ENCODE measurements at places on chromosomes 12 and 14.

DNA sequence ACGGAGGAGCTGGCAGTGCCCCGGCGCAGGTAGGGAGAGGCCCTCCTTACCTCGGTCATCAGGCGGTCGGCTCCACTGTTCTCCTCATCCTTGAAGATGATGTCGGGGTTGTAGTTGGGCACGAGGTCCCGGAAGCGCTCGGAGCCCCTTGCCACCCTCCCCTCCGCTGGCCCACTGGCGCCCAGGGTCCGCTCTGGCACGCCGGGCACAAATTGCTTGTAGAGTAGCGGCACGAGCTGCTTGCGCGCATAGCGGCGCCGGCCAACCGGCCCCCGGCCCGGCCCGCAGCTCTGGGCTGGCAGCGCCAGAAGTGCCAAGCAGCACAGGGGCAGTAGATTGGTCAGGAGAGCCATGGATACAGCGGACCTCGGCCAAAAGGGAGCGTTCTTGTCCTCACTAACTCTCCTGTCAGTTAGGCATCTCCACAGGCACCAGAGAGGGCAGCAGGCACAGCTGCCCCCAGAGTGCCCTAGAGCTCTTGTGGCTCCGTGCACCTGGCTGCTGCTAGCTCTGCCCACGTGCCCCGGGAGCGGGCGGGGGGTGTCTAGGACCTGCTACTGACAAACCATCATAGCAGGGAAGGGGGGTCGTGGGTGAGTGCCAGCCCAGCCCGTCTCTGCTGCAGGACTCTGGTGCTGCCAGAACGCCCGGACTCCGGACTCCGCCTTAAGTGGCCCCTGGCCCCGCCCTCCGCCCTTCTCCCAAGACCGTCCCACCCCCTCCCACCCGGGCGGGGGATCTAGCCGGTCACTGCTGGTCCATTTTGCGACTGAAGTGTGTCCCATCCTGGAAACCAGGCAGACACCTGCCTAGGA lies at the start of gene DHH:
Gene DHH, minus strand, starts transcription at position 642 of the 815 bp plus-strand sequence. Its CDS starts 289 bp downstream, at position 353.
- DNase-seq = no peak

DNA sequence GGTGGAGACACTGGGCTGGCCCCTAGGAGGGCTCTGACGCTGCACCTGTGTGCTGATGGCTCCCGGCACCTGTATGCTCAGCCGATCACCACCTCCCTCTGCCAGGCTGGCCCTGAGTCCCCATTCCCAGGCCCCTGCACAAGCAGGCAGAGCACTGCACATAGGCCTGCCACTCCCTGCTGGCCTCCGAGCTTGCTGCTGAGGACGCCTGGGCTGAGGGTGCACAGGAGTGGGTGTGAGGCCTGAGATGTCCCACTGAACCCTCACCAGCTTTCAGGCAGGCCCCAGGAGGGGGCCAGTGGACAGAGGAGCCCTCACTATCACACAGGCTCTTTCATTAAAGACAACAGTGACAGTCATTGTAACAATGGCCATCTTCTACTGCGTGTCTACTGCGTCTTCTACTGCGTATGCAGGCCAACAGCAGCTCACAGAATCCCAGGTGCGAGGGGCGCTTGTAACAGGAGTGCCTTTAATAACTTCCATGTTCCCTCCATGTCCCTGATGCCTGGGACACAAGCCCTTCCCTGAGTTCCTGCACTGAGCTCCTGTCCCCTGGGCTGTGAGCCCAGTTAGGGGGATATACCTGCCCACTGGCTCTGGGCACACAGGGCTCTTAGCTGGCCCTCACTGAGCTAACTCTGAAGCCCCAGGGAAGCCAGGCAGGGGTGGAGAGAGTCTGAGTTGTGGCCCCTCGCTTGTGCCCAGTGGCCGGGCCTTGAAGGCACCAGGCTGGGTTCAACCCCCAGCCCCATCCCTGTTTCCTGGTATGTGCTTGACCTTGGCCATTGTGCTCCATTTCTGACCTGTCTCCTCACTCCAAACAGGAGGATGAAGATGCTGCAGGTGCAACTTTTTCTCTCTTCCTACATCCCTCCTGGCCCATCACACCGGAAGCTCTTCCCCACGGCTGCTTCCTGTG lies 71.3 kb downstream of the PRIMA1 start:
- DNase-seq = no peak

DNA sequence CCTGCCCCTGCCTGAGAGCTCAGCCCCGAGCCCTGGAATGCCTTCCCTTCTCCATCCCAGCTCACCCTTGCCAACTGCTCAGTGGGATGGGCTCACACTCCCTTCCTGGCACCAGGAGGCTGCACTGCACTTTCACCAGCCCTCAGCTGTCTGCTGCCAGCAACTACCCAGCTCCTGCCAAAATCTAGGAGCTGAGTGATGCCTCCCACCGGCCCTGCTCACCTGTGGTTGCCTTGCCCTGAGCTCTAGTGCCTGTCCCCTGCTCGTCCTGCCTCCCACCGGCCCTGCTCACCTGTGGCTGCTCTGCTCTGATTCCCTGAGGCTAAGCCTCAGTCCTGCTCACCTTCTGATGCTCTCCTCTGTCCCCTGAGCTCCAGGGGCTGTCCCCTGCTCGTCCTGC lies 119.8 kb downstream of the TMEM121 start:
- no peak for DNase-seq

DNA sequence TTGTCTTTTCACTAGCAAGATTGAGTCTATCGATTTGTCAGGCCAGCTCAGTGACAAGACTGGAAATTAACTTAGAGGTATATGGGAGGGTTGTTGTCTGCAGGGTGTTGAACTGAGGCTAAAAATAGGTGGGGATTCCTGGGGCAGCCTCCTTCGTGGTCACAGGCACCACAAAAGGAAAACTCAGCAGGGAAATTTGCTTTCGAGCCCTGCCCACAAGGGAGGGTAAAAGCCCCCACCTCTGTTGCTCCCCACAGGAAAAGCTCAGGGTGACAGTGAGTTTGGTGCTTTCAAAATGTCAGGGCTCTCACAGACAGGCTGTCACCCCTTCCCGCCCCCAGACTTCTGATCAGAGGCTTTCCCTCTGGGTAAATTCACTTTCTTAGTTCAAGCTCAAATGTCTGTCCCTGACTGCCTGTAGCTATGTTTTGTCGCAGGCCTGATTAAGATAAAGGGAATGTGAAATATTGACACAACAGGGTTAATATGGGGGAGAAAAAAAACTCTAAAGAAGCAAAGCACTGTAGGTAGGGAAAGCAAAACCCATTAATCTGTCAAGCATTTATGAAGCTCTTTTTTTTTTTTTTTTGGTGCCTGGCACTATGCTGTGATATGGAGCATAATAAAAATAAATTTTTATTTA lies 11.7 kb upstream of the NFKBIA start:
- DNase-seq = no peak

DNA sequence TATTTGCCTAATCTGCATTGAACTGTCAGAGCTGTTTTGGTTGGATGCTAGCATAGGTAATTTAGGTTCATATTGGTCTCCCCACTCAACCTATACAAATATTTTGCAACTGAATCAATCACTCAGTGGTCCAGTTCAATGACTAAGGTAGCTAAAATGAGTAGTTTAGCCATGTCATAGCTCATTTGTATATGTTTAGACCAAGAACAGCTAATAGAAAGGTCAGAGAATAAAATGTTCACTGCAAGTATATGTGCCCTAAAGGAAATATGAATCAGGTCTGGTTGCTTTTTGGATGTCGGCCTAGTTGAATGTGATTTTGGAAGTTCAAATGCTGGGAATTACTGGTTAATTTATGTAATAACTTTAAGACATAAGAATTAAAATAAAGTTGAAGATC lies 883.9 kb downstream of the LRFN5 start:
- no peak for DNase-seq

DNA sequence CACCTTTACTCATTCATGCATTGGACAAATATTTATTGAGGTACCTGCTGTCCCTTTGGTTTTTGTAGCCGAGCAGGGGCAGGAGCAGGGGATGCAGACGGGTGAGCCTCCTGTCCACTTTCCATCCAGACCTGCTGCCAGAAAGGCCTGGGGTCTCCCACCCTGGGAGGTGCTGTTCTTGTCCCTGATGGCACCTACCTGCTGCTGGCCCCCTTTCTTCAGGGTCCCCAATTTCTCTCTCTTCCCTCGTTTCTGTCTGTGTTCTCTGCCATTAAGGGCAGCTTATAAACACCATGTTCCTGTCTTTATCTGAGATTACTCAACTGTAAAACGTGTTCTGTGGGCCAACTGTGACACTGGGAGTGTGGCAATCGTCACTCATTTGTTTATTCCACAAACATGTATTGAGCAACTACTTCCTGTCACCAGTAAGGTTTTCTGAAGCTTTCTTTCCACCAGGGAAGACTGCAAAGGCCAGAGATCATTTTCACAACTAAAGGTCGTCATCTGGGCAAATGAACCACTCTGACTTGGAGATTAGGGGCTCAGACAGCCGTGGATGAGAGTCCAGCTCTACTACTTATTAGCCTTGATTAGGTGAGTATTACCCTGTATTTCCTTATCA lies at the start of gene HAL:
Gene HAL, minus strand, starts transcription at position 311 of the 625 bp plus-strand sequence. CDS start 434 bp downstream, outside the sequence.
- no peak for DNase-seq

DNA sequence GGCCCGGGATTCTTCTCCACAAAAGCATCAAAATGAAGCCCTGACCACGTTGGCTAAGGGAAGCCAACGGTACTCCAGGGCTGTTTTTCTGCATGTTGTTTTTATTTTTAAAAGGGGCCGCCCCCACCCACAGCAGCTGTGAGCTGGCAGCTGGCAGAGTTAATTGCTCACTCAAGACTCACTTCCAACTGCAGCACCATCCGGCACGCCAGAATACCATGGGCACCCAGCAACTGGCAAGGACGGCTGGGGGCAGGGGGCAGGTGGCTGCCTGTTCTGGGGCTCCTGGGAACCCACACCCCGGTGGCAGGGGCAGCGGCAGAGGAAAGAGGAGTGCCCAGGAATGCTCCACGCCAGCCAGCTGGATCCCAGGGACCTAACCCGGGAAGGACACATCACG lies 44.3 kb downstream of the NCOR2 start:
- DNase-seq = no peak

DNA sequence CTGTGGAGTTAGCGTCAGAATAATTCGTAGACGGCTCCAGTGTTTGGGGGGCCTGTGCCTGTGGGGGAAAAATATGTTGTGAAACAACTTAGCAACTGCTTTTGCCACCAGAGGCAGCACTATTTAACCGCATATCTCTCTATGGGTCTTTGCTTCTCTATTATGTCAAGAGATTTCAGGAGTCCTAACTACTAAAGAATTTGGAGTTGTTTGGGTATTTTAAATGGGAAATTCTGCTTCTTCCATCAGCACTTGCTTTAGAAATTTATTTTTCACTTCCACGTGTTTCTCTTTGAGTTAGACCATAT lies 594 bp upstream of the CLEC14A start:
- DNase-seq = no peak

DNA sequence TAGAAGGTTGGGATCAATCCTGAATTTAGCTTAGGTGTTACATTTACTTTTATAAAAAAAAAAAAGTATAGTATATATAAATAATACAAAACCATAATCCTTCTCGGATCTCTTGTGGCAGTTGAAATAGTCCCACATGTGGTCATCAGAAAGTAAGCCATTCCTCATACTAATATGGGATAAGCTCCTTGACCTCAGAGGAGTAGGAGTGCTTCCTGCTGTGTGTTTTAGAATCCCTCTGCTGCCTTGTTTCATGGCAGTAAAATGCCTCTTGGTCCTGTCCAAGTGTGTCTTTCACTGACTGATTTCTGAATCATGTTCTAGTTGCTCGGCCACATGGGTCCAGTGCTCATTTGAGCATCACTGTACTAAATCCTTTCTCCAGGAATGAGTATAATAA lies 117.0 kb downstream of the NTN4 start:
- no peak for DNase-seq
